Hematopoietic multipotent progenitor cell treated with erythropoietin and hydrocortisone succinate and interleukin-3 and kit ligand, for 6 days (in vitro differentiated cells): ENCODE measurements at places on chromosomes 11 and 22.
A peak's percentile ranks its signal among the peaks of the same experiment; 100 is the strongest.

GRCh38 chr11:92449780-92450179 lies 225.2 kb downstream of the FAT3 start:
- no peak for DNase-seq

DNA sequence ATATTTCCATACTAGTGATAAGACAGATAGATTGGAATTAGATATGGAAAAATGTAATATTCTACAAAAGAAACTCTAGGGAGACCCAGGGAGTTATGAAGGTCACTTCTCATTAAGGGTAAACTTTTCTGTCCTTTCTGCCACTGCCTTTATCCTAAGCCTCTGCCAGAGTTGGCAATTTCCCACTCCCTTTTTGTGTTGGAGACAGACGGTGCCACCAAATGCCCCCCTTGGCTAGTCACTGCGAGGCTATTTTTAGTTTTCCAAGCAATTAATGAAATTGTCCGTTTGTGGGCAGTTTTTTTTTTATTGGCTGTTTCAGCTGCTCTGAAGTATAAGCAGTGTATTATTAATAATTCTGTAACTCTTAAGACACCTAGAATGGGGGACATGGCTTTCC lies 67.6 kb upstream of the TENM4 start:
- DNase-seq, result no peak

DNA sequence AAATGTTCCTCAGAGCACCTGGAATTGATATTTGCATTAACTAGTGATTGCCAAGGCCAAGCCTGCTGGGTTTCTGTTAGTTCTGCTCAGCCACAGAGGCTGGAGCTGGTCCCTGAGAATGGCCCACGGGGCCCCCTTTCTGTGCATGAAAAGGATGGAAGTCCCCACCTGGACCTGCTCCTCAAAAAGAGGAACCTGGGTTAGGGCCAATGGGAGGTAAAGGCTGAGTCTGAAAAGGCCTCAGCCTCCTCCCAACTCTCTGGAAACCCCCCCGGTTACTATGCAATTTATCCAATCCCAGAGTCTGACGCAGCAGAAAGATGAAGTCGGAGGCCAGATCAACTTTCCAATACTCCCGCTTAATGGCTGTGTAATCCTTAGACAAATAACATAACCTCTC lies 6.8 kb upstream of the CREB3L1 start:
- DNase-seq, result no peak

DNA sequence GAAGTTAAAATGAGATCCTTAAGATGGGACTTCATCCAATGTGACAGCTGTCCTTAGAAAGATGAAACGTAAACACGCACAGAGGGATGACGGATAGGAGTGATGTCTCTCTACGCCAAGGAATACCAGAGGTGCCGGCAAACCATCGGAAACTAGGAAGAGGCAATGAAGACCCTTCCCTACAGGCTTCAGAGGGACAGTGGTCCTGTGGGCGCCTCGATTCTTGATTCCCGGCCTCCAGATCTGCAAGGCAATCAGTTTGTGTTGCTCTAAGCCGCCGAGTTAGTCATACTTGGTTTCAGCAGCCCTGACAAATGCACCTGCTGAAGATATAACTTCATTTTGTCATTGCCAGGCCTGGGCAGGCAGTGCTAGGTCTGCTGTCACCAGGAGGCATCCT lies 1455.1 kb downstream of the TBC1D22A start:
- DNase-seq, result no peak

DNA sequence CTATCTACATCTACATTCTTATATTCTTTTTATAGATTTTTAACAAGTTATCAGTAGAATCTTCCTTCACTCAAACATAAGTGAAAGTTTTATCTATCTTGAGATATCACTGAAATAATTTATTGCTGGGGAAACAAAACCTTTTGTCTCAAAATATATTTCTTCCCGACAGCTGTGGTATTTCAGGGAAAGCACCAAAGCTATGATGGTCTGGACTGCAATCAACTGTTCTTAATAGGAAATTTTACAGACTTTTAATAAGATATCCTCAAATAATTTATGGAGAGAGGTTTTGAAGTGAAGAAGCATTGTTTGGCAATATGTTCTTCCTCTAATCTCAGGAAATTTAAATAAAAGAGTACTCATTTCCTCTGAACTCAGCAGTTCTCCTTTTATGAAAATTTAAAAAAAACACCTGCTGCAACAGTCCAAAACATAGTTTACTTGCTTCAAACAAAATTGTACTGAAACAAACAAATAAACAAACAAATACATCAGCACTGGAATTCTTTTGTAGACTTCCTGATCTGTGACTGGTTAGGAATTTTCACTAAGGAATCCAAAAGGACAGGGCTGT lies 33.9 kb upstream of the EIF3M start:
- peak; percentile 7 for DNase-seq

- DNase-seq, result peak; percentile 83
These were observed 14.2 kb upstream of the MUC6 start for GRCh38 chr11:1050581-1051355.

- DNase-seq, result no peak
These were observed 206.8 kb upstream of the CADM1 start for GRCh38 chr11:115710980-115711379.

DNA sequence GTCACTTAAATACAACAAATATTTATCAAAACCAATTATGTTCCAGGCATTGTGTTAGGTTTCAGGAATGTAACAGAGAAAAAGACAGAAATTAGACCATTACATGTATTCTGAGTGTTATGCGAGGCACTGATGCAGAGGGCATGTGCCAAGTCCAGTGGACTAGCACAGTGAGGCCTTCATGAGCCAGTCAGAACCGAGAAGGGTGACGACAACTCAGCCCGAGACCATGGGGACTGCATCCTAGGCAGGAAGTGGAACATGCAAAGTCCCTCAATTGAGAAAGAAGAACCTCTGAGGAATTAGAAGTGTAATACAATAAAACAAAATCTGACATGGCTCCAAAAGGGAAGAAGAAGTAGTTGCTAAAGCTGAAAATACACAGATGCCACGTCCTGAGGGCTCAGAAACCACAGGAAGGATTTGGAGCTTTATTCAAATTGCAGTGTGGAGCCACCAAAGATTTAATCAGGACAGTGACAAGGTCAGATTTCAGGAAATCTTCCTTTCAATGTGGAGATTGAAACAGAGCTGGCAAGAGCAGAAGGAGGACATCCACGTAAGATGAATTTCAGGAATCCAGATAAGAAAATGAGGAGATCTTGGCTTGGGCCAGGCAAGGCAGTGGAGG lies 529.6 kb downstream of the NTM start:
- DNase-seq, result no peak

- no peak for DNase-seq
These were observed 64.7 kb downstream of the TRIM29 start for GRCh38 chr11:120073196-120073595.

GRCh38 chr22:46669201-46669600 lies 49.0 kb downstream of the GRAMD4 start:
- no peak for DNase-seq

- DNase-seq, result no peak
These were observed 15.0 kb upstream of the PIWIL3 start for GRCh38 chr22:24789516-24789915.

GRCh38 chr11:124442442-124442841 lies 3.1 kb downstream of the OR8B8 start:
- DNase-seq, result no peak

- DNase-seq, result no peak
These were observed 11.8 kb upstream of the CD59 start for GRCh38 chr11:33747979-33748378.
